ENCODE measurements at places on chromosomes 5 and 9.

DNA sequence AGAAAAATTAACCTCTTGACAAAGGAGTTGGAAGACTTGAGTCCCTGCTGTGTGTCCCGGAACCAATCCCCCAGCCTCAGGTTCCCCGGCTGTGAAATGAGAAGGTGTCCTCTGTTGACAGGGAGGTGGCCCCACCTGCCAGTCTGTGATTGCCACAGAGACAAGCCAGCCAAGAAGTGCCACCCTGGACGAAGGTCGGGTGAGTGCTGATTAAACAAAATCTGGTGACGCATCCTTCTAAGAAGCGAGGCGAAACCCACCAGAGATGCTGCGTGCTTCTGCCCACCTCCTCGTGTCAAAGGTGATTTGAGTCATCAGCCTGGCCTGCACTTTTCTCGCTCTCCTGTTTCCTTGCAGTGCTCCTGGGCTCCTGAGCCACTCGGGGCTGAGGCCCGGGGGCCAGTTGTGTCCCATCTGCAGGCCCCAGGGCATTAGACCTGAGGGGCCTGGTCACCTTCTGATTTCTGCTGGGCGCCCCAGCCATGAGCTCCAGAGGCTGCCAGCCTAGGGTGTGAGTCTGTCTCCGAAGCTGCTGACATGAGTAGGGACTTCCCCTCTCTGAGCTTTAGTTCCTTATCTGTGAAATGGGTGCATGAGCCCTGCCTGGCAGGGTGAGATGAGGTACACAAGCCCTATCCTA is 28.7 kb downstream of the NEK6 start:
- DNase-seq = peak; percentile 83

GRCh38 chr9:120864719-120865118 is 12.3 kb downstream of the PHF19 start:
- no peak for DNase-seq

- DNase-seq = no peak
Measured at GRCh38 chr5:1814183-1815020, 13.2 kb downstream of the NDUFS6 start.

DNA sequence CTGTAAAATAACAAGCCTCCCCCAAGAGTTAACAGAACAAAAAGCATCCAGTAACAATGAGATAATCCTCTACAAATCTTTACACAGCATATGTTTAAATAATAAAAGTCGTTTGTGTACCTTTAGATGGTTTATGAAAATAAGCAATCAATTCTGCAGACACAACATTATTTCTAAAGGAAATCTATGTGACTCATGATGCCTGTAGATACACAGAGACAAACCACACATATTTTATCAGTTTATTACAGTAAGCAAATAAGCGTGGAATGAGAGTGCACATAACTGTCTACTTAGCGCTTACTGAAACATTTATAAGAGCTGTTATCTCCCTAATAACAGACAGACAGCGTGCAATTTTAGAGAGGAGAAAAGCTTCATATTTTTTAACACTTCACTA is 243.6 kb downstream of the AP3B1 start:
- no peak for DNase-seq

- DNase-seq = no peak
Measured at GRCh38 chr9:107700847-107701246, 211.3 kb upstream of the KLF4 start.

GRCh38 chr9:37197158-37198038 is 77.0 kb downstream of the ZCCHC7 start:
- no peak for DNase-seq

- no peak for DNase-seq
Measured at GRCh38 chr5:147565524-147565923, 55.7 kb upstream of the DPYSL3 start.

- DNase-seq = no peak
Measured at GRCh38 chr9:95816716-95817115, 58.8 kb upstream of the ERCC6L2 start.

GRCh38 chr5:93845376-93845775 is 104.0 kb upstream of the POU5F2 start:
- no peak for DNase-seq

DNA sequence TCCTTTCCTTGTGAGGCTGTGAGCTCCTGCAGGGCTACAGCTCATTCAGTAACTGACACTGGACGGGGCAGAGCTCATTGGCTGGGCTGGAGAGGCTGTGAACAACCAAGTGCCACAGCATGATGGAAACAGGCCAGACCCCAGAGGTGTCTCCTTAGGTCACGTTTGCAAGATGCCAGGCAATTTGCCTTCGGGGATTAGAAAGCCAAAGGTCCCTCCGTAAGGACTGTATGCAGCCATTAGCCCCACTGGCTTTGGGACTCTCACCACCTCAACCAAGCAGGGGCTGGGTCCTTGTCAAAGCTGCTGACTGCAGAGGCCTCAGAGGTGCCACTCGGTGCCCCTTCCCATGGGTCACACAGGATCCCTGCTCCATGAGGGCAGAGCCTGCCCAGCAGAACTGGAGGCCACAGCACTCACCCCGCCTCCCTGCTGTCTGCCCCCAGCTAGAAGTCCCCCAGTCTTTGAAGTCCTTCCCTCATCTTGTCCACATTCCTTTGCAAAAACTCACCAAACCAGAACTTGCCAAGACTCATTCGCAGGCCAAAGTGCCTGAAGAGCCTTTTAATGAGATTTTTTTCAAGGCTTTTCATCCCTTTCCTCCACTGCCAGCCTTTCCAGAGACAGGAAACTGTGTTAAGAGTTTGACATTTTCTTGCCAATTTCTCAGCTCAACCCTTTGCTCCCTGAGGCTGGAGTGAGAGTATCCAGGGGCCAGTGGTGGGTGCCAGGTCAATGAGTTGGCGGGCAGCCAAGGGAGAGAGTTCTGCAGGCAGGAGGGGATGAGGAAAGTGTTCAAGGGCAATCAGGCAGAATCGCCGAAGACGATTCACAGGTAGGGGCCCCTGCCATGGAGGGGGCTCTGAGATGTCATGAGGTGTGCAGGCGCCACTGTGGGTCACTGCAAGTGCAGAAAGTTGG is 39.7 kb upstream of the SLC25A51 start:
- DNase-seq = no peak

- no peak for DNase-seq
Measured at GRCh38 chr9:27059907-27060306, 49.1 kb upstream of the TEK start.

- DNase-seq = peak; percentile 39
Measured at GRCh38 chr5:1555011-1555807, 31.4 kb upstream of the LPCAT1 start.

- no peak for DNase-seq
Measured at GRCh38 chr9:117414220-117414905, 494 bp downstream of the ASTN2 start.

- DNase-seq = no peak
Measured at GRCh38 chr9:35658968-35659220, 802 bp downstream of the CCDC107 start.

DNA sequence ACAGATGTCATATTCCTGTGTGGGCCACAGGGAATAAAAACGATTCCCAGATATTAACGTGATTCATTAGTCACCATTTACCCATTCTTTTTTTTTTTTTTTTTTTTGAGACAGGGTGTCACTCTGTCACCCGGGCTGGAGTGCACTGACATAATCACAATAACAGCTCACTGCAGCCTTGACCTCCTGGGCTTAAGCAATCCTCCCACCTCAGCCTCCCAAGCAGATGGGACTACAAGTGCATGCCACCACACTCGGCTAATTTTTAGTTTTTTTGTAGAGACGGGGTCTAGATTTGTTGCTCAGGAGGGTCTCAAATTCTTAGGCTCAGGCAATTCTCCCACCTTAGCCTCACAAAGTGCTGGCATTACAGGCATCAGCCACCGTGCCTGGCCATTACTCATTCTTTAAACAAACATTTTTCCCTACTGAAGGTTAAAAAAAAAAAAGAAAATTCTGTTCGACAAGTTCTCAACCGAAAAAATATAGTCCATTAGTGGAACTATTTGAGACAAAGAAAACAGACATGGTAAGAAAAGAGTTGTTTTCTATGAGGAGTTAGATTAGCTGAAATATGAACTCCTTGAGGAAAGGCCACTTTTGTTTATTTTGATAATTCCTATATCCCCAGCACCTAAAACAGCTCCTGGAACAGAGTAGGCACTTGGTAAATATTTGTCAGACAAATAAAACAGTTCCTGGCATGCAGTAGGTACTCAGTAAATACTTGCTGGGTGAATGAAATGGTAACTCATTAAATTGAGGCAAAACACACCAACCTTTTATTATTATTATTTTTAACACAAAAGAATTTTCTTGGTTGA is 32.1 kb upstream of the PDCL start:
- no peak for DNase-seq

DNA sequence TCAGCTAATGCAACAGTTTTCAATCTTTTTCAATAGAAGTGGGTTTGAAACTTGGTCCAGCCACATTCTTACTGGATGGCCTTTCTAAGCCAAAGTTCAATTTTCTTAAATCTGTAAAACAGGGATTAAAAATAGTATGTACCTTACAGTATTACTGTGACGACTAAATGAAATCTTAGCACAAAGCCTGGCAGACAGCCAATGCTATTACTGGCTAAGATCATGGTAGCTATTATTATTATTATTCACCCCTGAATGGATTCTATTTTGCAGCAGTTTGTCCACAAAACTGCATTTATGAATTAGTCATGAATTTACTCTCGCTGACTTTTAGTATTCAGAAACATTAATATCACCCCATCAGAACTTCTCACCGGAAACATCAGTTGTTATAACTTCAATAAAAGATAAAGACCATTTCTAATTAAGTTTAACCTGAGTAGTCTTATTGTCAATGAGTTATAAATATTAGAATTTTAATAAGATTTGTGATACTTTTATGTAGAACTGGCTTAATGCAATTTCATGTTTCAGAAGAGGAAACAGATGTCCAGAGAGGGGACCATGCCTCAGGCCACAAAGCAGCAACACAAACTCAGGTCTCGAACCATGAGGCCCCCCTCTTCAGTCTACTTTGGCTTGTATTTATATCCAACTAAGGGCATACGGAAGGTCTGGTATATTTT is 468.2 kb downstream of the ARHGEF28 start:
- DNase-seq = no peak

DNA sequence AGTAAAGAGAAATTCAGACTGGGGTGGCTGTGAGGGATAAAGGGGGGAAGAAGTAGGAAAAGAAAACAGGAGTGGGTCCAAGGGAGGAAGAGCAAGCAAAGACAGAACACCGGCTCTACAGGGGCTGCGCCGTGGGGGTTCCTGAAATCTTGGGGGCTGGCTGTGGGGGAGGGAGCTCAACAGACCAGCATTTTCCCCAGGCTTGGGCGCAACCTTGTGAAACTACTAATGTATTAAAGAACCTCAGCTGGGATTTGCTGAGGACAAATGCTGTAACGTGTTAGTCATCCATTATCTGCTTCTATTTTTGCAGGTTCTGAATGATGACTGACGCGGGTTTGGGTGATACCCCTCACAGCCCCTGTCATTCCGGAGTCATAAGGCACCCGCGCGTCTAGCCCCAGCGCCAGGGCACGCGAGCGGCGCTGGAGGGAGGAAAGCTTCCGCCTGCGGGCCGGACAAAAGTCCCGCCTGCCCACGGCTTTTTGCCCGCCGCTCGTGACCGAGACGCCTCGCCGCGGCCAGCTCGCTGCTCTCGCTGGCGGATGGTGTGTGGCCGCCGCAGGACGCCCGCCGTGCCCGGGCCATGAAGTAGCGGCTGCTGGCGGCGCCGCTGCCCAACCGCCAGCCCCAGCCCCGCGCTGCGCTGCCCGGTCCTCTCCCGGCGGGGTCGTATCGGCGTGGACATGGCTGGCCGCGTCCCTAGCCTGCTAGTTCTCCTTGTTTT is 110.6 kb downstream of the PAM start:
- DNase-seq = peak; percentile 77

DNA sequence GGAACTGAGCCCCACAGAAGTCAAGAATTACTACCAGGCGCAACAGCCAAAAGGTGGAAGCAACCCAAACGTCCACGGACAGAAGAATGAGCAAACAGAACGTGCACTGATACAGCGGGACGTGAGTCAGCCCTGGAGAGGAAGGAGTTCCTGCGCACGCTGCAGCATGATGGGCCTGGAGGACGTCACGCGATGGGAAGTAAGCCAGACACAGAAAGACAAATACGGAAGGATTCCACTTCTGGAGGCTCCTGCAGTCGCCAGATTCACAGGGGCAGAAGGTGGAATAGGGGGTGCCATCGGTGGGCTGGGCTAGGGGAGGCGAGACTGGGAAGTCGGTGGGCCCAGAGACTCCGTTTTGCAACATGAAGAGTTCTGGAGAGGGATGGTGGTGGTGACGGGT is 80.3 kb upstream of the PHYKPL start:
- no peak for DNase-seq

GRCh38 chr9:31137176-31138160 is 1247.0 kb upstream of the ACO1 start:
- no peak for DNase-seq

DNA sequence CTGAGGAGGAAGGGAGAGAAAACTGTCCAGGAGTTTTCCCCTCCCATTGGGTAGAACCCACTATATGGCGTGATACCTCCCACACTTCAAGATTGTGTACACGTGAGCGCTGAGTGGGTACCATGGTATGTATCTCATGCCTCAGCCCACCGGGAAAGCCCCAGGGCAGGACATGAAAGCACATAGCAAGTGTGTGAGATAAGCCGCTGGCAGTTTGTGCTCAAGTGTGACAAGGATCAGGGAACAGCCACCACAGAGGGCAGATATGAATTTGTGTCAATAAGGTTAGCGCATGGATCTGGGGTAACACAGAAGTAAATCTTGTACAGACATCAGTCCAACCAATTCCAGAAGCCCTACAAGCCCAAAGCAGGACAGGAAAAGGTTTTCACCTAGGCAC is 42.6 kb upstream of the NAA35 start:
- DNase-seq = no peak

GRCh38 chr9:89609426-89610006 is 4.7 kb downstream of the GADD45G start:
- DNase-seq = no peak

- DNase-seq = no peak
Measured at GRCh38 chr9:26228273-26228672, 550.0 kb upstream of the TUSC1 start.

GRCh38 chr5:166018716-166019115 is 2272.7 kb upstream of the WWC1 start:
- DNase-seq = no peak

GRCh38 chr5:161549106-161549505 is 2.6 kb upstream of the GABRB2 start:
- DNase-seq = no peak

- no peak for DNase-seq
Measured at GRCh38 chr5:54062958-54063357, 247.4 kb downstream of the ARL15 start.

GRCh38 chr5:68011801-68012200 is 203.8 kb upstream of the PIK3R1 start:
- DNase-seq = no peak

DNA sequence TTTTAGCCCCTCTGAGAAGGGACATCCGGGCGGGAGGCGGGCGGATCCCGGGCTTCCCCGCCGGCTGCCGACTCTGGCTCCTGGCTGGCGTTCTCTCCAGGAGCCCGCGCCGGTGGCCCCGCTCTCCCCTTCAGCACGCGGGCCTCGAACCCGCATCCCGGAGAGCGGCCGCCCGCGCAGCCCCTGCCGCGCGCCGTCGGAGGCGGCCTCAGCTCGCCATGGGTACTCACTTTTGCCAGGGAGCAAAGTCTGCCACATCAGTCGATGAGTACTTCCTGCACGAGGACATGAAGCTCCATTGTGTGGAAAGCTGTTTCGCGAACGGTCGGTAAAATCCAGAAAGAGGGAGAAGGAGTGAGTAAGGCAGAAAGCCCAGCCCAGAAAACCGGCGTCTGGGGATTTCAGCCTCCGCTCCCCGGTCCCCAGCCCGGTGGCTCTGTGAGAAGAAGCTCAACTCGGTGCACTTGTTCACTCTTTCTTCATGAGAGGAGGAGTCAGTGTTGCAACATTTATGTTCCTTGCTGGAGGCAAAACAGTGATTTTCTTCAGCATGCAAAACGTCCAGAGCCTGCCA is at the start of gene PRLR:
Gene PRLR, minus strand, starts transcription at position 450 of the 574 bp plus-strand sequence. CDS start 140,867 bp downstream, outside the sequence.
- DNase-seq = no peak

All from activated CD8-positive, alpha-beta memory T cell treated with anti-CD3 and anti-CD28 coated beads, Interleukin-2, amount 50 U/mL, for 48 hours (primary cell).